Stimulated activated CD4-positive, alpha-beta T cell treated with anti-CD3 and anti-CD28 coated beads, Interleukin-1b, Interleukin-23, amount 100 ng/mL, for 1 hour (primary cell): ENCODE measurements at places on chromosomes 5 and 9.

DNA sequence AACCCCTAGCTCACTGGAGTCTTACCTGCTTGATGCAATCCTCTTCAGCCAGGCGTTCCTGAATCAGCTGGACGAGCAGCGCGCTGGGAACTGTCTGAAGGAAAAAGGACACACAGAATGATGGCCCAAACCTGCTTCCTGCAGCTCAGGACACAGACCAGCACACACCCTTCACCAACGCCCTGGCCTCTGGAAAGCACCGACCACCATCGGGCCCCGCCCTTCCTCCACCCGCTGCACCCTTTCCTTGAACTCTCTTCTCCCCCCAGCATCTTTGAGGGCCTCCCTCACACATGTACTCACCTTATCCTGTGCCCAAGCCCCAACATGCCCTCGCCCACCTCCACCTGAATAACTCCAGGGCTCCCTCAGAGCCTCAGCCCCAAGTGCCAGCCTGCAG, 23.3 kb downstream of the AK8 start:
- DNase-seq, result no peak

DNA sequence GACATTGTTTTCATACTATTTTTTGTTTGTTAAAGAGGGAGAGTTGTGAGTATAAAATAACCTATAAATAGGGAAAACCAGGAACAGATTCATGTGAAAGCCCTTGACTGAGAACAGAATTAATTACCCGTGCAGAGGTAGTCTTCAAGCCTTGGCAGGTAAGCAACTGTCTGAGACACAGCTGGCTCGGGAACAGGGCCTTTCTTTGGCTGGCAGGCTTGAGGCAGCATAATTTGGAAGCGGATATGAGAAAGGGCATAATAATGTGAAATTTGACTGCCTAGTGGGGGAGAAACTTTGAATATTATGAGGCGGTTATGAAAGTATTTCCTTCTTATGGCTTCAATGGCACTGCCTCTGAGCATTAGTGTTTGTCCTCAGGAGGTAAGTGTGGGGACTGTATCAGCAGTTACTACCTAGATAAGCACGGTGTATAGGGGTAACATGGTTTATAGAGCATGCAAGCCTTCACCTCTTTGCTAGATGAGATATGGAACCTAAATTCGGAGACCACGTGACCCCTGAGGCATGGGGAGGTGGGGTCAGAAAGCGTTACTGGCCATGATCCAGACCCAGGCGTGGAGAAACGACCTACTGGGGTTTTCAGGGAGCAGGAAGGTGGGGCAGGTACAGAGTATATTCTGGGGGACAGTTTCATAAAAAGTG, 210.2 kb upstream of the GAS1 start:
- no peak for DNase-seq

- DNase-seq, result no peak
Measured at GRCh38 chr9:5500441-5501235, 9.7 kb upstream of the PDCD1LG2 start.

GRCh38 chr9:92385477-92385876, 18.9 kb downstream of the OGN start:
- DNase-seq, result no peak

- DNase-seq, result no peak
Measured at GRCh38 chr9:92474587-92474986, 7.7 kb downstream of the ASPN start.

DNA sequence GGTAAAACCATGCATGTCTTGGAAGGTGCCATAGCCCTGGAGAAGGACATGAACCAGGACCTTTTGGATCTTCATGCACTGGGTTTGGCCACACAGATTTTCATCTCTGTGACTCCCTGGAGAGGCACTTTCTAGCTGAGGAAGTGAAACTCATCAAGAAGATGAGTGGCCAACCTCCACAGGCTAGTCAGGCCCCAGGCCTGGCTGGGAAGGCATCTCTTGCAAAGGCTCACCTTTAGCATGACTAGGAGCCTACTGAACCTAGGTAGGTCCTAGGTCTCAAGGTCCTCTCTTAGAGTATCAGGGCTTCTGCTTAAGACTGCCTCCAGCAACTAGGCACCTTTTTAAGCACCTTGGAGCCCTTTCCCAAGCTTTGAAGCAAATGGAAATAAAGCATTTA, 1448.7 kb upstream of the ACO1 start:
- DNase-seq, result no peak

GRCh38 chr9:127463382-127463781, 12.1 kb downstream of the LRSAM1 start:
- DNase-seq, result no peak

GRCh38 chr9:93686880-93687236, 110.5 kb downstream of the PHF2 start:
- no peak for DNase-seq

- no peak for DNase-seq
Measured at GRCh38 chr5:133709209-133709725, 96.9 kb upstream of the FSTL4 start.

DNA sequence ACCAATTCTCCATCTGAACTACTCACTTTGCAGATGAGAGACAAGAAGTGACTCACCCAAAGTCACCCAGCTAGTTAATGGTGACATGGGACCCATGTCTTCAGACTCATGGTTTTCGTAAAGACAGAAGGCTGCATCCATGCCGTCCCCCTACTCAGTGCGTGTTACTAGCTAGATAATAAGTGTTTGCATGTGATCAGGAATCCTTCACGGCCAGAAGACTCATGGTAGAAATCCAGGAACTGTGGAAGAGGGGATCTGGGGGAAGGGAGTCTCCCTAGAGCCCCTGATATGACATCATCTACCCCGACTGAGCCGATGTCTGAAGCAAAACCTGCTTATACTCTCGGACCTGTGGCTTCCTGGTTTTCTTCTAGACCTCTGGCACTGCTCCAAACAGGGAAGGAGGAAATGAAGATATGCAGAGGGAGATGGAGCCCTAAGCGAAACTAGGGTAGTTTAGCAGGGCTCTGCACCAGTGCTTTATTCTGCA, 3.3 kb downstream of the RNF183 start:
- no peak for DNase-seq

DNA sequence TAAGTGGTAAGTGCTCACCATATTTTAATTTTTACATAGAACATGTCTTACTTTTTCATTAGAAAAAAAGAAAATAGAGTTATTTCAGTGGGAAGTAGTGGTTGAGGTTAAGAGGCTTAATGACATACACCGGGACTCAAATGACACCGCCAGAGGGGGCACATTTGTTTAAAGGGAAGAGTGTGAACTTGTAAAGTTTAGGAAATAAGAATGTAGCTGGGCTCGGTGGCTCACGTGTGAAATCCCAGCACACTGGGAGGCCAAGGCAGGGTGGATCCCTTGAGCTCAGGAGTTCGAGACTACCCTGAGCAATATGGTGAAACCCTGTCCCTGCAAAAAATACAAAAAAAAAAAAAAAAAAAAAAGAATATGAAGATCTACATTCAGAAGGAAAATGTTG, 43.4 kb upstream of the TNFAIP8 start:
- no peak for DNase-seq

DNA sequence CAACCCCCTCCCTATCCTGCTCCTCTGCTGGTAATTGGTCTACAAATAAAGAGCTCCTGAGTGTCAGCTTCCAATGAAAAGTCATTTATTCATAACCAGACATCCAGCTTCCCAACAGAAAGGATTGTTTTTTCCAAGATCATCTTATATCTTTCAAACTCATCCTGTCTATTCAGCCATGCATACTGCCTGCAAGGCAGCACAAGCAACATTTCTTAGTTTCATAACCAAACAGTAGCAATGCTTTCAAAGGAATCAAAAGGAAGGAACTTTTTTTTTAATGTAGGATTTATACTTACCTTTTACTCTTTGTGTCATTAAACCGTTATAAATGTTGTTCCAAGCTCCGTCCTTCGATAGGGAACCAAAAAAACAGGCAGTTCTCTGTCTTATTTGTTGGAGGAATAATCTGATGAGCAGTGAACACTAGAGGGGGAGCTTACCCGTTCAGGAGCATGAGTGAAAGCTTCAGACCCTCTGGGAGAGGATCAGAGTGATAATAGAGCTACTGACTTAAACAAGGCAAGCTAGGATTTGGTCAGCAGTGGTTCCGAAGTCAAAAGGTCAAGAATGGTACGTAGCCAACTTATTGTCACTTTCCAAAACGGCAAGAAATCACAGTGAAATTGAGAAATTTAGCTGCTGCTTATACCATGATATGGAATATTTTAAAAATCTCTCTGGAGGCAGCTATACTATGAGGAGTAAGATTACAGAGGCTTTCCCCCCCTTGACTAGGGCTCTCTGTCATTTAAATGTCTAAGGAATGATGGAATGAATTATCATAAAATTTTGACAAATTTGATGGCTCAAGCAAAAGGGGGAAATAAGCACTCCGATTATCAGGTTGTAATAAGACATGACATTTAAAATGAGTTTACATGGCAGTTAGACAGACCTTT, 892.9 kb downstream of the NR2F1-AS1 start:
- DNase-seq, result no peak

DNA sequence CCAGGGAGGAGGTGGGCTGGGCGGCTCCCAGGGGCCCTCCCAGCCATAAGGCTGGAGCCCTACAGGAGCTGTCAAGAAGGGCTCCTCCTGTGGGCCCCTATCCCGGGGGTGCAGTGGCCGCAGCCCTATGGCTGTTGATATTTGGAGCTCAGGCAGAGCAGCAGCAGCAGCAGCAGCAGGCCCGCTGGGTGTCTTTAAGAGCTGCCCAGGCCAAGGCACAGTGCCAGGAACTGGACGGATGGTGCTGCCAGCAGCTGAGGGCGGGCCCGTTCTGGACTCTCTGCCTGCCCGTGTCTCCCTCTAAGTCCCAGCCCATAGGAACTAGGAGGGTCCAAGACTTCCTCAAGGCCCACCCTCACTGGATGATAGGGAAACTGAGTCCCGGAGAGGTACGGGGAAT, 3.6 kb downstream of the AK1 start:
- DNase-seq, result no peak

DNA sequence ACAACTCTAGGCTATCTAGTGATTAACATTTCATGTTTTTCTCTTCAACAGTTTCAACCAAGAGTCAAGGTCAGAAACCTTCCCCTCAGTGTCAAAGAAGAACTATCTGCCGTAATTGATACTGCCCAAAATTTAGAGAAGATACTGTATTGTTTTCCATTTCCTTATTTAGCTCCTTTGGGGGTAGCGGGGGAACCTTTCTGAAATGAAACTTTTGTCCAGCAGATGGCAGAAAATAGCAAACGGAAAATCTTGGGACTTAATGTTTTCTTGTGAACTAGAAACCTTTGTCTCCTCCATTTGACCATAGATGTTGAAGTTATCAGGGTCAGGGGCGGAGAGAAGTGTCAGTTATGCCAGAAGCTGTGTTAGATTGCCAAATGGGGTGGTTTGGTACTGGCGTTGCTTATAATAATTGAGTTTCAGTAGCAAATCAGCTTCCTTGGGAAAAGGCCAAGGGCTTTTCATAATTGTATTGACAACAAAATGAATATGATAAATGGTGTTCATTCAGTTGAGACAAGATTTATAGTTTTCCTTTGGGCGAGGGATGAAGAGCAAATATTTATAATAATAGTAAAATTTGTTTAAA, 101.7 kb upstream of the TLX3 start:
- no peak for DNase-seq

DNA sequence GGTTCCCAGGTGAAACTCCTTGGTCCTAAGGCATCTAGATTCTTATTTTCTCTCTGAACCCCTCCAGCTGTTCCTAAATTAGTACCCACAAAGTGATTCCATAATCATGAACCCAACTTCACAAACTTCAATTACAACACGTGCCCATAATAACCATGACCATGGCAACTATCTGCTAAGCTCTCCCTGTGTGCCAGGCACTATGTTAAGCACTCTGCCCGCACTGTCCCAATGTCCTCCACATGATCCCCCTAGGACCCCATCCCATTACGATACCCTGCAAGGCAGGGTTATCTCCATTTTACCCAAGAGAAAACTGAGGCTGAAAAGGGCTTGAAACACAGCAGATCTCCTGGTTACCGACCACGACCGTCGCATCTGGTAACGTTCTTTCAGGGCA, 25.3 kb upstream of the ZNF622 start:
- no peak for DNase-seq

DNA sequence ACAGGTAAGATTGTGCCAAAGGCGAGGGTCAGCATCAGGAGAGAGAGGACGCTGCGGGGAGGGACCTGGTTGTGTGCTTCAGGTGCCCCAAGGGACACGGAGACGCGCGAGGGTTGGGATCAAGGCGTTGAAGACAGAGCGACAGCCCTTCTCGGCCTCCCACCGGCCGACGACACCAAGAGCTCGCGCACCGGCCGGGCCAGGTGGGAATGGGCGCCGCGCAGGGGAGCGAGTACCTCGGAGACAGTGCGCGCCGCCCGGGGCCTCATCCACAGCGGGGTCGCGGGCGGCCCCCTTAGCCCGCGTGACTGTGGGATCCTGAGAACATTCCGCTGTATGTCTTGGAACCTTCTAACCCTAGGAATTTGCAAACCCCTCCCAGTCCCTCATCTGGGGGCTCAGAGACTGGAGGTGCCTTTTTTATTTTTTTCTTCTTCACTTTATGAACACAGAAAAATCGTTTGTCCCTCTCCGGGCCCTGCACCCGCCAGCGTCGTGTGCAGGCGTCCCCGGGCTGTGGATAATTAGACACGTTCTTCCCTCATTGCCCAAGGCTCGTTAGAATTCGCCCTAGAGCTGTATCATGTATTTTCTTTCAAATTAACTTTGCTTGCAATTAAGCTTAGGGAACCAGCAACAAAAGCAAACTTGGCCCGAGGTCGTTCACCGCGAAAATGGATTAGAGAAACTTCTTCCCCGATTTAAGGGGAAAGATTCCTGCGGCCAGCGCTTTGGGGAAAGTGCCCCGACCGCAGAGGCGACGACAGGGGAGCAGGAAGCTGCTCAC, 4.8 kb downstream of the FOXE1 start:
- DNase-seq, result no peak

DNA sequence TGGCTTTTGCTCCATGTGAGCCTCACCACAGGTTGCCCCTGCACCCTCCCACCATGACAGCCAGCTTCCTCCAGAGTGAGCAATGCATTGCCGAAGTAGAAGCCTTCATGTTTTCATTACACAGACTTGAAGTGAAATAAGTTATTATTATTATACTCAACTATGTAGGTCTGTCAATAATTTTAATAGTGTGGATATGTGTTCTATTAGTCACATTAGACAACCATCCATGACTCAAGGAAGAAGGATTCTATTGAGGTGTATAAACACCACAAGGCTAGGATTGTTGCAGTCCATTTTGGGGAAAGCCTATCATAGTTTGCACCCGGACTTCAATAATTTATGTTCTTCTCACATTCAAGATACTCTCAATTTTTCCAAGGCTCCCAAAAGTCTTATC, 369.5 kb downstream of the TAF11L14 start:
- DNase-seq, result no peak

DNA sequence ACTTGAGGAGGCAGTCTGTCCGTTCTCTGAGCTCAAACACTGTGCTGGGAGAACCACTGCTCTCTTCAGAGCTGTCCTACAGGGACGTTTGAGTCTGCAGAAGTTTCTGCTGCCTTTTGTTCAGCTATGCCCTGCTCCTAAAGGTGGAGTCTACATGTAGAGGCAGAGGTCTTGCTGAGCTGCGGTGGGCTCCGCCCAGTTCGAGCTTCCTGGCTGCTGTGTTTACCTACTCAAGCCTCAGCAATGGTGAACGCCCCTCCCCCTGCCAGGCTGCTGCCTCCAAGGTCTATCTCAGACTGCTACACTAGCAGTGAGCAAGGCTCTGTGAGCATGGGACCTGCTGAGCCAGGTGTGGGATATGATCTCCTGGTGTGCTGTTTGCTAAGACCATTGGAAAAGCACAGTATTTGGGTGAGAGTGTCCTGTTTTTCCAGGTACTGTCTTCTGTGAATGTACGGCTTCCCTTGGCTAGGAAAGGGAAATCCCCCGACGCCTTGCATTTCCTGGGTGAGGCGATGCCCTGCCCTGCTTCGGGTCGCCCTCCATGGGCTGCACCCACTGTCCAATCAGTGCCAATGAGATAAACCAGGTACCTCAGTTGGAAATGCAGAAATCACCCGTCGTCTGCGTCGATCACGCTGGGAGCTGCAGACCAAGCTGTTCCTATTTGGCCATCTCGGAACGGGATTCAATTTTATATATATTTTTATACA, 58.5 kb downstream of the CNTRL start:
- peak; percentile 44 for DNase-seq
